ENCODE measurements at places on chromosomes 1 and 21.

- DNase-seq, result no peak
These were observed 222.9 kb downstream of the FAM72C start for GRCh38 chr1:143748906-143749305.

DNA sequence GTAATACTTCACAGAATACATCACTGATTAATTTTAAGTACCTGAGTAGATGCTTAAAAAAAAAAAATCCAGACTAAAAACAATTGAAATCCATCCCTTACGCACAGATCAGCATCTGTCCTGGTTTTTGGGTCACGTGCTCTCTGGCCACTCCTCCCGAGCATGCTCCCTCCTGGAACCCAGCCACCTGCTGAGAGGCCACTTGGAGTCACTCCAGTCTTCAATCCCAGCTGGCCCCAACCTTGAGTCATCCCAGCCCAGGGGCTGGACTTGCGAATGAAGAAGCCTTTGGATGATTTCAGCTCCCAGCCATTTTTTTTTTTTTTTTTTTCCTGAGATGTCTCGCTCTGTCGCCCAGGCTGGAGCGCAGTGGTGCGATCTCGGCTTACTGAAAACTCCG is 8.9 kb downstream of the MAP1LC3C start:
- no peak for DNase-seq

DNA sequence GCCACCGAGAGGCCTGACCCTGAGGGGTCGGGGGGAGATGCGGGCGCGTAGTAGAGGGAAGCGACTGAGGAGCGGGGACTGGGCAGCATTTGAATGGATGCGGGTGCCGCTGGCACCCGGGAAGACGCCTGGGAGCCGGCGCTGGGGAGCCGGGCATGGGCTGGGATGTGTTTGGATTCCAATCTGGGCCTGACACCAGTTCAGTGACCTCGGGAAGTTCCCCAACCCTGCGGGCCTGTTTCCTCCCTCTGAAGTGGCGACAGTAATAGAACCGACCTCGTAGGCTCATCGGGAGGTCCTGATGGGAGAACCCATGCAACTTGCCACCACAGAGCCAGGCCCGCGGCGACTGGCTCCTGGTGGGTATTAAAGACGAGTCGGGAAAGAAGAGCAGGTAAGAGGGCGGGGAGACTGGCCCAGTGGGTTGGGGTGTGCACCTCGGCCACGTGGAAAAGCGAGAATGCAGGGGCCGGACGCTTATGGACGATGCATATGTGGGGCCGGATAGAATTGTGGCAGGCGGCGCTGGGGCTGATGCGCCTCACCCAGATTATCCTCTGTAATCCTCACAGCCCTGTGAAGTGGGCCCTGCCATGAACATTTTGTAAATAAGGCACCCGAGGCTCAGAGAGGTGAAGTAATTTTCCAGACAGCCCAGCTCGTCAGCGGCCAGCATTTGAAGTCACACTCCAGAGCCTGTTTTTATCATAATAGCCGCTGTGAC is 105.8 kb downstream of the SLC16A1 start:
- no peak for DNase-seq

- DNase-seq, result no peak
These were observed 23.0 kb downstream of the TMEM63A start for GRCh38 chr1:225859151-225859550.

GRCh38 chr1:243528459-243529121 is 272.7 kb downstream of the SDCCAG8 start:
- DNase-seq, result no peak

DNA sequence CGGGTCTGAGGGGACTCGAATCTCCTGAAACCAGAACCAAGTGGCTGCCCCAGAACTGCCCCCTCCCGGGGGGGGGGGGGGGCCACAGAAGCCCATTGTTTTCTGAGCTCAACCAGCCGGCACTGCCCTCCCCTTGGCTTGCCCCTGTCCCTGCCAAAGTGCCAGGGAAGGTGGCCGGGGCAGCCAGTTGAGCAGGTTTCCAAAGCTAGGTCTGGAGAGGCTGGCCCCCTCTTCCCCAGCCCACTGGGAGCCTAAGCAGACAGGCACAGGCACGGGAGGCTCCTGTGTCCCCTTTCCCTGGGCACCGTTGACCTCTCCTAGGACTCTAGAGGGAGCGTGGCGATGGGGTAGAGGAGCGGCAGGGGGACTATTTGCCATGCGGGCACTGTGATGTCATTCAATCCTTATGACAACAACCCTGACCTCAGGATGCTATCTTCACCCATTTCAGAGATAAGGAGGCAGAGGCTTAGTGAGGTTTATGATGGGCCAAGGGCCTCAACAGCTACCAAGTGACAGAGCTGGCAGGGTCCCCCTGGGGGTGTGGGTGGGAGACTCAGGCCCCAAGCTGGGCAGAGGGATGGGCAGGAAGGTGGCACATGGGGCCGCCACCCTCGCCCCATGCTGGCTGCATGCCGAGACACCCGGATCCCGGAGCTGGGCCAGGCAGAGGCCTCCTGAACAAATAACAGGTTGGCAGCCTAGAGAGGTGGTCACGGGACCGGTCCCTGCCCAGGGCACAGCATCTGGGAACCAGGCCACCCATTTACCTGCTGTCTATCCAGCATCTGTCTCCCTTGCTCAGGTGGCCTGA is 35.0 kb downstream of the RAP1GAP start:
- DNase-seq, result no peak

DNA sequence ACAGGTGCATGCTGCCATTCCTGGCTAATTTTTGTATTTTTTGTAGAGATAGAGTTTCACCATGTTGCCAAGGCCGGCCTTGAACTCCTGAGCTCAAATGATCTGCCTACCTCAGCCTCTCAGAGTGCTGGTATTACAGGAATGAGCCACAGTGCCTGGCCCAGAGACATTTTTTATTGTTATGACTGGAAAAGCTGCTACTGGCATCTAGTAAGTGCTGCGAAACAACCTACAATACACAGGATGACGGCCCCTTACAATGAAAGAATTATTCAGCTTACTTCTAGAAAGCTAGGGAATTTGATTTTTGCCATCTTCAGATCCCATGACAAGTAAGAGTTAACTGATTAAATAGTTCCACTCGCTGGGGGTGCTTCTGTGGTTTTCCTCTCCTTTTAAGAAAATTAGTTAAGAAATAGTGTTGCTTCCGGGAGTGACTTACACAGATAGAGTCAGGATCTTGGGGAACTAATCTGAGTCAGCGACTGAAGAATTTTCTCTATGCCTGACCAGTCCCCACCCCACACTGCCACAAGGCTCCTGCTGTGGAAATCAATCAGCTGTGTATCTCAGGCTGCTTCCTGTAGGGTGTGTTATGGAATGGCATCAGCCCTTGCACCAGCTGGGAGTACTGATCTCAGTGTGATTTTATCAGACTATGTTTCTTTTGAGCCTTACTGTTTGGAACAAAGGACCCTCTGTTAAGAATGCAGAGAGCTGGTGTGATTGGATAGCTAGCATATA is 93.0 kb upstream of the BMP8A start:
- peak; percentile 42 for DNase-seq

- no peak for DNase-seq
These were observed 42.2 kb downstream of the LRRC53 start for GRCh38 chr1:74470251-74470650.

DNA sequence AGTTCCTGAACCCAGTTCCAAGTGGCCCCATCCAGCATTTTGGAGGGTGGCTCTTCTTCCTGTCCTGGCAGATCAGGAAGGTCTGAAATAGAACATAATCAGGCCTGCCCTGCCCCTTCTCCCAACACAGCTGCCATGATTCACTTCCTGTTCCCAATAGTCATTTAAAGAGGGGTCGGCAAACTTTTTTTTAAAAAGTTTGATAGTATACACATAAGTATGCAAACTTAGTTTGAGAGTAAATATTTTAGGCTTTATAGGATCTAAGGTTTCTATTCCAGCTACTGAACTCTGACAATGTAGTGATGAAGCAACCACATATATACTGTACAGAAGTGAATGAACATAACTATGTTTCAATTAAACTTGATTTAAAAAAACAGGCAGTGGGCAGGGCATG is 66.4 kb downstream of the LUZP1 start:
- DNase-seq, result no peak

GRCh38 chr1:27418326-27419185 is 26.1 kb downstream of the GPR3 start:
- DNase-seq, result peak; percentile 75

DNA sequence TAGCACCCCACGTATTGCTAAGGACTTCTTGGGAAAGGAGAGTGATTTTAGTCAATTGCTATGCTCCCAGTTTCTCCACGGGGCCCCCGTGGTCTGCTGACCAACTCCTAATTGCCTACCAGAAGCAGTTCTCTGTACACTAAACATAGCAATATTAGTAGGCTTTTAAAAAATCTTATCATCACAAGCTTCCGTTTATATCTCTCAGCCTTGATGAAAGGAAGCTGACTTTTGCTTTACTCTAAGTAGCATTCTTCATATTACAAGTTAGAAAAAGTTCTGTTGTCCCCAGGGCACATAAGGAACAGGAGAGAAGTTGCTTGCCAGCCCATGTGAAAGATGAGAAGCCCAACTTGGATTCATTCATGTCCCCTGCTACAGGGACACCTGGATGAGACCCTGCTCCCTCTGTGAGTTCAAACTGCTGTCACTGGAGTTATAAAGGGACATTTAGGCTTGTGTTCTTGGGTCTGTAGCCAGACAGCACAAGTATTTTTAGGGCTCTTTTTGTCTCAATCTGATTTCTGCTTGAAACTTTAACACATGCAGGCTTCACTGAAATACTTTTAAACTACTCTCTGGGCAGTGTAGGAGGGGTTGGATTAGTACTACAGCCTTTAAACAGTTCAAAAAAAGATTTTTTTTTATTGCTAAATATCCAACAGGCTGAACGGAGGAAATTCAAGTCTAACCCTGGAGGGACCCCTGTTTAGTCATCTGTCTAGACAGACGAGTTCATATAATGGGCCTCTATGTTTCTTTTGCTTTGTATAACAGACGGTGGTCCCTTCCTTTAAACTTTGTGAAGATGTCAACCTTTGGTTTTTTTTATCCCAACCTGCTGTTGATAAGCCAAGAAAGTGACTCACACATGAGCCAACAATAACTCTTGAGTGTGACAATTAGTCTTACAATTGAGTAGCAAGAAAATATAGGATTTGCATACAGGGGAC is 29.5 kb downstream of the TGFB2 start:
- DNase-seq, result no peak

DNA sequence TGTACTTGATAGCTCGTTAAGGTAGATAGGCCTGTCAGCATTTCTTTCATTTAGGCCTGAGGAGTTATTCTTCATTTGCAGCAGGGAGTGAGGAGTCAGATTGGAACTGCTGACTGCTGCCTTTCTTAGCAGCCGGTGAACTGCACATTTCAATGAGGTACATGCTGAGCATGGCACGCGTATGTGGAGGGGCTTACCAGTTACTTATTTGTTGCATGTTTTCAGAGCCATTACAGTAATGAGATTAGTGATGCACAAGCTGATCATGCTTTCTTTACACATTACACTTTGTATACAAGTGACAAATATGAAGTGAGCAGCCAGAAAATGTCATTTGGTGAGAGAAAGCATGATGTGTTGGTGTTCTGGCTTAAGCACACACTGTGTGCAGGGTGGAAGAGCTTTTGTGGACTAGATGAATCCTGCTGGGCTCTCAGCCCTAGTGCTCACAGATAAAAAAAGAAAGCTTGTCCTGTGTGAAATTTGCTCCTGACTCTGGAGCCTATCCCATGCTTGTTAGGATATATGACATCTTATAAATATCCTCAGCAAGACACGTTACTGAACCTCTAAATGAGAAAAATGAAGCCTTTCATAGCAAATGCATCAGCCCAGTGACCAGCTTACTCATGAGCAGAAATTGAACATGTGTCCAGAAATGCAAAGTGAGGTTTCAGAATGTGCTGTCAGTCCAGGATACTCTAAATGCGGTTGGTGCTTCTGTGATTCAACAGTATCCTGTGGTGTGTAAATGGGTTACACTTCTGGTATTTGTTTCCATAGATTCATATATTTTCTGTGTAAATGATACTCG is 574.7 kb upstream of the ADGRL2 start:
- no peak for DNase-seq

DNA sequence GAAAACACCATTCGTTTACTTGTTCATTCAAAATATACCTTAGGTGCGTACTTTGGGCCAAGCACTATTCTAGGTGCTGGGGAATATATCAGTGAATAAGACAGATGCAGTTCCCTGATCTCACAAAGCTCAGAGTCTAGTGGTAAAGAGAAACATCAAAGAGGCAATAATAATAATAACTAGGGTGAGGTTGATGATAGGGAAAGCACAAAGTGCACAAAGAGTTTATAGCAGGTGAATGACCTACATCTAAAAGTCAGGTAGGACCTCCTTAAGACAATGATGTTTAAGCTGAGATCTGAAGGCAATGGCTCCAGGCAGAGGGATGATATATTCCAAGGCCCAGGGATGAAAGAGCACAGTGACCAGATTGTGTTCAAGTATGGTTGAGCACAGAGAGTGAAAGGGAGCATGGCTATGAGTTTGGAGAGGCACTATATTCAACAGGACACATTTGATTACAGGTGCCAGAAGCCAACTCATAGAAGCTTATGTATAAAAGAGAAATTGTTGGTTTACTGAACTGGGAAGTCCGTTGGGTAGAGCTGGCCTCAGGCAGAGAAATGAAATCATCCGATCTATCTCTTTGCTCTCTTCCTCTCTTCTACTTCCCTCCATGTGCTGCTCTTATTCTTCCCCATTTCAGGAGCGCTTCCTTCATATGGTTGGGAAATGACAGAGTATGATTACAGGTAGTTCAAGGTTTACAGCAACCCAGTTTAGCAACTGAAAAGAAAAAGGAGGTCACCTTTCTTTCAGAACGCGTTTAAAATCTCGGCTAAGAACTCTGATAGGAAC is 23.0 kb upstream of the CCT8 start:
- no peak for DNase-seq

DNA sequence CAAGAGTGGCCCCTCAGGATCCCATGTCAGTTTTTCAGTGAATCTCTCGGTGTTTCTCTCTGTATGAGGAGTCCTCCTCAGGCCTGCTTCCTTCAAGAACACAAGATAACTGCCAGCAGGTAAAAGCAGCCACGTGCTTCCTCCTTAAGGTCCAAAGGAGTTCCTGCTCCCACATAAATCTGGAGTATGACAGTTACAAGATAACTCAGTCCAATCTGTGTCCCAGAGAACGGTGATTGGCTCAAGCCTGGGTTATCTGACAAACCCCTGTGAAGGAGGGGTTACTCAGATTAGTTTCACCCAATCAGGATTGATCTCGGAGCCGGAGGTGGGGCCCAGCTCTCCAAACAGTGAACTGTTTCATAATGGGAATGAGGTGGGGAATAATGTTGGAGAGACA is 5.8 kb upstream of the ANKRD13C start:
- no peak for DNase-seq

- DNase-seq, result no peak
These were observed 26.4 kb downstream of the HIVEP3 start for GRCh38 chr1:41892301-41892781.

DNA sequence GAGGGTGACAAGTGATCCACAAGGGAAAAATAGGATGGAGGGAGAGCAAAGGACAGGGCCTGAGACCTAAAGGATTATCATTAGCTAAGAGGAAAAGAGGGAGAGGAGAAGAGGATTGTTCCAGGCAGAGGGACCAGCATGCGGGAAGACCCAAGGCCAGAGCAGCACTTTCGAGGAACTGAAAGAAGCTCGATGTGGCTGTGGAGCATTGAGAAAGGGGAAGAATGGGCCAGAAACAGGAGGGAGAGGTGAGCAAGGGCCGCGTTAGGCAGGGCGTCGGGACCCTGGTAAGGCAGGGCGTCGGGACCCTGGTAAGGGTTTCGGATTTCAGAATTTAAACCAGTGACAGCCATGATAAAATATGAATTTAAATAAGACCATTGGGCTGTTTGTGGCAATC is 22.8 kb upstream of the CSF1 start:
- no peak for DNase-seq

GRCh38 chr1:12773438-12773837 is at the start of gene PRAMEF12:
TSS of gene PRAMEF12 (plus strand) at chr1:12773738. CDS start at chr1:12774868, 1,130 bp downstream.
- DNase-seq, result no peak

- no peak for DNase-seq
These were observed 2.8 kb upstream of the SSU72 start for GRCh38 chr1:1577367-1578011.

GRCh38 chr1:240732390-240732789 is 120.4 kb upstream of the GREM2 start:
- no peak for DNase-seq
